ENCODE measurements at places on chromosomes 2 and 18. TPM values are rescaled to one million over a fixed set of nuclear protein-coding genes. Genes with fewer than 3 reads are reported as not detected.

The ALPI gene
- not detected for total RNA-seq

The HMSD gene
- total RNA-seq: not detected

The MYCN gene
- total RNA-seq: 0.37 TPM

The MAP3K2 gene
- 26.8 TPM for total RNA-seq

The ANKRD39 gene
- total RNA-seq: 7.4 TPM

The SLC5A7 gene
- not detected for total RNA-seq

The SAG gene
- not detected for total RNA-seq

The CAB39 gene
- 31.2 TPM for total RNA-seq

The NMS gene
- total RNA-seq: not detected

The FIGN gene
- total RNA-seq: 0.94 TPM

The LRRTM4 gene
- not detected for total RNA-seq

The ARHGAP15 gene
- total RNA-seq: not detected

The POTEI gene
- not detected for total RNA-seq

The DPP4 gene
- 101 TPM for total RNA-seq

The DLGAP1 gene
- total RNA-seq: not detected

The TUBB8B gene
- not detected for total RNA-seq
